NCI-H345 (cell line): ENCODE measurements at places on chromosomes 1 and 21.
A peak's percentile ranks its signal among the peaks of the same experiment; 100 is the strongest.

GRCh38 chr1:107750364-107750959, 214.5 kb downstream of the VAV3 start:
- DNase-seq, result peak; percentile 84

DNA sequence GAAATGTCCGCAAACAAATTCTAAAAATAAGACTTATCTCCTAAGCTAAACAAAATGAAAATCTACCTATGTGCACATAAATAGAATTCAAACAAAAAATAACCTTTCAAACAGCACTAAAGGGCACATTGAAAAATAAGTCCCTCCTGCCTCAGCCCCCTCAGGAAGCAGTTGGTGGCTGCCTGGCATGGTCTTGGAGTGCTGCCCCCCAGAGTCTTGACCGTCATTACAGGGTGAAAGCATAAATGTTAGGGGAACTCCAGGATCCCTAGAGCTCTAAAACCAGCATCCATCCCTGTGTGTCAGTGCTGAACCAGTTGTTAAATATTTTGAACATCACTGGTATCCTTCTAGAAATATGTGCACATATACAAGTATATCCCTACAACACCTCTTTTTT, 6.5 kb upstream of the NPL start:
- DNase-seq, result no peak

- no peak for DNase-seq
Measured at GRCh38 chr1:997713-997992, 2.2 kb downstream of the HES4 start.

GRCh38 chr1:109884242-109884891, 26.3 kb upstream of the CSF1 start:
- no peak for DNase-seq

GRCh38 chr1:3626025-3626424, 1.2 kb downstream of the TPRG1L start:
- DNase-seq, result no peak

DNA sequence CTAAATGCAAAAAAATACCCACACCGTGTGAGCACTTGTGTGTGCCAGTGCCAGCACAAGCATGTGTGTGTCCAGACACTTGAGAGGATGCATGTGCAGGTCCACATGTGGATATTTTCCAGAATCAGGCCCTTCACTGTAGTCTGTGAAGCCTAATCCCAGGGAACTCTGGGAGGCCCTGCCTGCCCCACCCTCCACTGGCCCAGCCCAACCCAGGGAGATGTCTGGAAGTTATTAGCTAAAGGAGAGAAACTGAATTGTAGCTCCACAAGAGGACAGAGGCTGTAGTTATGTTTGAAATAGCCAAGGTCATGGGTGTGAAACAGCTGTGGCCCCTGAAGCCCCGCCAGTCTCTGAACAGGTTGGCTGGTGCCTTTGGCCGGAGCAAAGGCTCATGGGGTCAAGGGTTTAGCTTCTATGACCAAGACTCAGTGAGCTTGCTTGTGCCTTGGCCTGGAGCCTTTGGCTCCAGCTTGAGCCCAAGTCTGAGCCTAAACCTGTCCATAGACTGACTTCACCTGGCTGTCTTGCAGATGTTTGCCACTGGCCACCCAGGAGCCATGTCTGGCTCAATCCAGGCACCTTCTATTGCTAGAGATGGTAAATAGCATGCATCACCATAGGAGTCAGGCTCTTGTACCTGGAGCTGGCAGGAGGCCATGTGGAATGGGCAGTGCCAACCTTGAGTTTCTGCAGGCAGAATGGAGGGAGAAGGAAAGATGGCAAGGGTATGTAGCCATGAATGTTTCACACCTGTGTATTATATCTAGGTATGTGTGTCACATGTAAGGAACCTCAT, 69.9 kb downstream of the TMEM53 start:
- DNase-seq, result peak; percentile 52

DNA sequence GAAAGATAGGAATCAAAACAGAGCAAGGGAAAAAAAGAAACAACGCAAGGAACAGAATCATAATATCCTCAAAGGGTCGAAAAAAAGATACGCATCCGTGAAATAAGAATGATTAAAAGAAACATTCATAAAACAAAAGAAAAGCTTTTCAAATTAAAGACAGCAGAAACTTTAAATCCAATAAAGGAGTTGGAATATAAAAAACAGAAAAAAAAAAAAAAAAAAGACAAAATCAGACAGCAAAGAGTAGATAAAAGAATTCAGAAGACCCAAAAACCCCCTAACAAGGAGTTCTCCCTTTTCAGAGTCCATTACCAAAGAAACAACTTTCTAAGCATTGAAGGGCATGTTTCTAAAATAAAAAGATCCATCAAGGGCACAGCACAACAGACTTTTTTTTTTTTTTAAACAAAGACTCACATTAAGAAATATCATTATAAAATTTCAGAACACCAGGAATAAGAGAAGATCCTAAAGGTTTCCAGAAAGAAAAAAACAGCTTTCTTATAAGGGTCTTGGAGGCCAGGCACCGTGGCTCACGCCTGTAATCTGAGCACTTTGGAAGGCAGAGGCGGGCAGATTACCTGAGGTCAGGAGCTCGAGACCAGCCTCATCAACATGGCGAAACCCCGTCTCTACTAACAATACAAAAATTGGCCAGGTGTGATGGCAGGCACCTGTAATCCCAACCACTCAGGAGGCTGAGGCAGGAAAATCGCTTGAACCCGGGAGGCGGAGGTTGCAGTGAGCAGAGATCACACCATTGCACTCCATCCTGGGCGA, 44.7 kb downstream of the ENAH start:
- DNase-seq, result no peak

DNA sequence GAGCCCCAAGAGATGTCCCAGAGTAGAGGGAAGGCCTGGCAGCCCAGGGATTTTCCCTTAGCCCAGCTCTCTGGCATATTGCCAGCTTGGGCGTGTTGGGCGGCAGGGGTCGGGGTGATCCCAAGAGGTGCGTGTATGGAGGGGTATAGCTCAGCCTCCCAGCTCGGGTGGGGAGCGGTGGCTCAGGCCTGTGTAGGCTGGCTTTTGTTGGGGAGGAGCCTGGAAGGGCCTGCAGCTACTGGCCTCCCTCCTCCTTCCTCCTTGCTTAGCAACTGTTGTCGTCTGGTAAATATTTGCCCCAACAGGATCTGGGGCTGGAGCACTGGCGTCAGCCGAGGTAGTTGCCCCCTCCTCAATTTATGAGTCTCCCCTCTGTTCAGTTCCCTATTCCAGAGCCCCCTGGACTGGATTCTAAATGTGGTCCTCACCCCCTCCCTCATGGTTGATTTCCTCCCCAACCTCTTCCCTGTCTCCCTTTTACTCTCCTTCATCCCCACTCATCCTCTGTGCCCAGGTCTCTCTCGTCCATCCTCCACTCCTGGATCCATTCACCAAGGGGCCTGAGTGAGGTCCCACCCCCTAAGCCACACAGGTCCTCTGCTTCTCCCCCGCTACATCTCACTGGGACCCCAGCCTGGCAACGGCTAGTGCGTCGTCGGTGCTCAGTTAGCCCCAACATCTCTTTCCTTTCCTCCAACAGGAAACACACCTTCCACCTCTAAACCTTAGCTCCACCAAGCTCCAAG, 10.3 kb upstream of the LMNA start:
- peak; percentile 96 for DNase-seq

GRCh38 chr1:50976890-50977574, 7.0 kb downstream of the CDKN2C start:
- DNase-seq, result peak; percentile 75

DNA sequence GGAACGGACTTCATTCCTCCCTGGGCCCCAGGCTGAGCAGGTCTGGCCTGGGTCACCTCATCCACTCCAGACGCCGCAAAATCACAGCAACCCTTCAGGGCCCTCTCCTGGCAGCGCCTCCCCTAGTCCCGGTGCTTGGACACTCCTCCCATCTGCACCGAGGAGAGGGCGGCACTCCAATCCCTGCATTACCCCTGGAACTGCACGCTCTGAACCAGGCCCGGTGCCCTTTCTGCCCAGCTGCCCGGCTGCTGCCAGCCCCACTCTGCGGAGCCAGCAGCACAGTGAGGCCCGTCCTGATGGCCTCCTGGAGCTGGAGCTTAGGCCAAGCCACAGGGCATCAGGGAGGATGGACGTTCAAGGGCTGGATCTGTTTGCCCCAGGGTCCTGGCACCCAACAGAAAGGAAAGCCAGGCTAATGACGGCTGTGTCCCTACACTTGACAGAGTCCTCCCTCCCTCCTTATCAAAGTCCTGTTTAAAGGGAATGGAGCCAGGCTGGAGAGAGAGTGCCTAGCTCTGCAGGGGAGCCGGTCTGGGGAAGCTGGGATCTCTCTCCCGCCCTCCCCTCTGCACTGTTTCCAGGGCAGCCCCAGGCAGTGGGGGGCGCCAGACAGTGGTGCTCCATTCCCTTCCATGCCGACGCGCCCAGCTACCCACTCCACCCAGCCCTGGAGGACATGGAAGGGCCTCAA, 12.7 kb downstream of the COL6A2 start:
- no peak for DNase-seq

GRCh38 chr1:55095095-55095494, 55.7 kb downstream of the PCSK9 start:
- DNase-seq, result no peak

DNA sequence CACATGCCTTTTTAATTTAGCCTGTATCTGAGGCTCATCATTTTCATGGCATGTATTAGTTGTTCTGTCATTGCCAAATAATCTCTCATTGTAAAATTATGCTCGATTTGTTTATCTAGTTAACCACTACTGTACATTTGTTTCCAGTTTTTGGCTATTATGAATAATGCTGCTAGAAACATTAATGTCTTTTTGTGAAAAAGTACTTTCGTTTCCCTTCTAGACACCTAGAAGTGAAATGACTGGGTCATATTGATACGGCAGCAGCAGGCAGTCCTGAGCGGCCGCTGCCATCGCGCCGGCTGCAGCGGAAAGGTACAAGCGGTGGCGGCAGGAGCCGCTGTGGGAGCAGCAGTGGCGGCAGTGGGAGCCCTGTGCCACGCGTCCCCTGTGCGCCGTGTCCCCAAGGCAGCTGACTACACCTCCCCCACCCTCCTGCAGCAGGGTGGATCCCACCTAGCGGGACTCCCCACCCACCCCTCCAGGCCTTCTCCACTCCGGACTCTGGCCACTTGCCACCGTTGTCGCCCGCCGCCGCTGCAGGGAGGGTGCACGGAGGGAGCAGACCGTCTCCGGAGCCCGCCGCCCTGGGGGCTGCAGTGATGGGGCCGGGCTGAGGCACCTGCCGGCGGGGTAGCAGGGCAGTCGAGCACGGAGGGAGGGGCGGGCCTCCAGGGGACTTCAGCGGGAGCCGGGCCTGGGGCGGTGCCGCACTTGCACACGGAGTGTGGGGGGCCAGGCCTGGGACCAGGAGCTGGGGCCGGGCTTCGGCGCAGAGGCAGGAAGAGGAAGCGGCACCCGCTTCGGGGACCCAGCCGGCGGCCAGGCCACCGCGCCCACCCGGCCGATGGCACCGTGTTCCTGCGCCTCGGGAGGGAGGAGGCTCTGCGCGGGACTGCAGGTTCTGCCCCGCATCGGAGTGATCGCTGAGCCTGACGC, 66.8 kb upstream of the RGS7 start:
- DNase-seq, result peak; percentile 74

DNA sequence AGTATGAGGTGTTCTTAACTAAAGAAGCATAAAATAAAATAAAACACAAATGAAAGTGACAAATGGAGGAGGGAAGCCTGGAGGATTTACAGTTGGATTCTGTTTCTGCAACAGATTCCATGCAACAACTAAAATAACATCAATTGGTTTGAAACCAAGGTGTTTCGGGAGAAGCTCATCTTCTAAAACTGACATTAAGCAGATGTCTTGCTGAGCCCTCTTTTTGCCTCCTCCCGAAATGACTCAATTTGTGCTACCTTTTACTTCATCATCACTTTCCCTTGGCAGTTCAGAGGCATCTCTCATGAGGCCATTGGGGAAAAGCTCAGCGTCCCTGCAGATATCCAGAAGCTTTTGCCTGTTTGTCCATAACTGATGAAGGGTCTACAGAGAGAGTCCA, 121.6 kb upstream of the ADAR start:
- DNase-seq, result no peak

DNA sequence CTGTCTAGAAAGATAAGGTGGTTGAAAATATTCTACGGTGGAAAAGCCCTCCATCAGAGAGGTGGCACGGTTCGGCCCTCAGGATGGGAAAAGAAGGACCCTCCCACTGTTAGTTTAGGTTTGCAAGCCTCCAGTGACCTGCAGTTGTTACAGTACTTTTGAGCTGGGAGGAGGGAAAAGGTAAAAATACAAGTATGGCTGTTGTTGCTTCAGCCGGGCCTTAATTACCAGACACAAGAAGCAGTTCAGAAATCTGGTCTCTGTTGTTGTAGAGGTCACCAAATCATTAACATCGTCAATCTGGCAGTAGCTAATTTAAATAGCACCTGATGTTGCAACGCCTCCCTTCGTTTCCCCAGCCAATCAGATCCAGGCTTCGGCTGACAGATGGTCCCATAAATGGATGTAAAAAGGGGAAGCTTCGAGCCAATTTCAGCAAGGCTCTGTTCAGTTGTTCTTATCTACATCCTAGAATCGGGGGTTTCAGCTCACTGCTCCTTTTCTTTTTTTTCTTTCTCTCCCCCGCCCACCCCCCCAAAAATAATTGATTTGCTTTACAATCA, at the start of gene ELAVL4:
TSS of gene ELAVL4 (plus strand) at position 424 of the 563 bp plus-strand sequence. CDS start 270 bp downstream, outside the sequence.
- DNase-seq, result peak; percentile 94
